ENCODE measurements at places on chromosomes 5 and 9.
A peak's percentile ranks its signal among the peaks of the same experiment; 100 is the strongest.

- DNase-seq = no peak
Measured at GRCh38 chr9:14399756-14400657, 86.1 kb upstream of the NFIB start.

- no peak for DNase-seq
Measured at GRCh38 chr9:105290418-105290817, 46.0 kb downstream of the SLC44A1 start.

- no peak for DNase-seq
Measured at GRCh38 chr9:17225407-17225806, 90.6 kb downstream of the CNTLN start.

DNA sequence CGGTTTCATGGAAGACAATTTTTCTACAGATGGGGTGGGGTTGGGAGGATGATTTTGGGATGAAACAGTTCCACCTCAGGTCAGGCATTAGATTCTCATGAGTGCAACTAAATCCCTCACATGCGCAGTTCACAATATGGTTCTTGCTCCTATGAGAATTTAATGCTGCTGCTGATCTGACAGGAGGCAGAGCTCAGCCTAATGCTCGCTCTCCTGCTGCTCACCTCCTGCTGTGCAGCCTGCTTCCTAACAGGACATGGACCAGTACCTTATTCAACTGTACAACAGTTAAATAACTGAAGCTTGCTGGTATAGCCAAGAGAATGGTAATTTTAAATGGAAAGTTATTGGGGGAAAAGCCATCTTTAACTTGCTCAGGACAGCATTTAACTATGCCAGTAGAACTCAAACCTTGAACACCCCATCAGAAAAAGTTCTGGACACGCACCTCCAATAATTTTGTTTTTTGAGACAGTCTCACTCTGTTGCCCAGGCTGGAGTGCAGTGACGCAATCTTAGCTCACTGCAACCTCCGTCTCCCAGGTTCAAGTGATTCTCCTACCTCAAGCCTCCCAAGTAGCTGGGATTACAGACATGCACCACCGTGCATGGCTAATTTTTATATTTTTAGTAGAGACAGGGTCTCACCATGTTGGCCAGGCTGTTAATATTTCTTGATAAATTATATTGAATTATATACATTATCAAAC lies 27.7 kb downstream of the HMGCR start:
- DNase-seq = no peak

GRCh38 chr9:135134268-135135022 lies 47.0 kb downstream of the OLFM1 start:
- DNase-seq = no peak

DNA sequence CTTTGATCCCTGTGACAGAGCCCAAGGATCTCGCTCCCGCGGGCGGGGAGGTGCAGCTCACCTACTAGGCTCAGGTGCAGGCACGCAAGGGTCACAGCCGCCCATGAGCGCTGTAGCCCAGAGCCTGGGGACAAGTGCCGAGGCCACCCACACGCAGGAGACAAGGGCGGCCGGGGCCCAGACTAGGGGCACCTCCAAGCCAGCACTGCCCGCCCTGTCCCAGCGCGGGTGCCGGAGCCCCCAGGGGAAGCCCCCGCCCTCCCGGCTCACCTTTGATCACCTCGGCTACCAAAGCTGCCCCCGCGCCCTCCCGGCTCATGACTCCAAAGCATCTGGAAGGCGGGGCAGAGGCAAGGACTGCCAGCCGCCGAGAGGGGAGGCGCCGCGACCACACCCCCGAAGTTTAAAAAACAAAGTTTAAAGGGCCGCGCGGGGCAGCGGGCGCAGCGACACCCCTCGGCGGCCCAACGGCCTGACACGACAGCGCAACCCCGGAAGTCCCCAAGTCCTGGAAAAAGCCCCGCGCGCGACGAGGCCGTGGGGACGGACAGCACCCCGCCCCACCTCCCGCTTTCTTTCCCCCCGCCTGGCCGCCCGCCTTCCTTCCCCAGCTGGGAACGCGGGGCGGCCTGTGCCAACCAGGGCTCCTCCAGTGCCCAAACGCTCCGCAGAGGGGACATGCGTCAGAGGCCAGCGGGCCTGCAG lies 53.0 kb downstream of the CDC14B start:
- peak; percentile 59 for DNase-seq

DNA sequence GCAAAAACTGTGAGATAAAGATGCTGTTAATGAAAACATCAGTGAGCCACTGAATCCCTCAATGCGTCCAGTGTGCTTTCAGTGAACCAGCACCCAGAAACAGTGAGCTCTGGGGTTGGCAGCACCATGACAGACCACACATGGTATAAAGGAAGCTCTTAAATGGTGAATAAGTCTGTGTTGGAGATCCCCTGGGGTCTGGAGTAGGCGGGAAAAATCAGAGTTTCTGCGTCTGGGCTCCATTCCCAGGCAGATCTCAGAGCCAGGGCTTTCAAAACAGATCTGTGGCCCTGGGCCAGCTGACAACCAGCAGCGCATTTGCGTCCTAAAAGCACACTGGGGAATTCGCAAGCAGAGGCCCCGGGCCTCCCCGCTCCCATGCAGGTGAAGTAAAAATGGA lies 233.5 kb downstream of the FRMD3 start:
- no peak for DNase-seq

DNA sequence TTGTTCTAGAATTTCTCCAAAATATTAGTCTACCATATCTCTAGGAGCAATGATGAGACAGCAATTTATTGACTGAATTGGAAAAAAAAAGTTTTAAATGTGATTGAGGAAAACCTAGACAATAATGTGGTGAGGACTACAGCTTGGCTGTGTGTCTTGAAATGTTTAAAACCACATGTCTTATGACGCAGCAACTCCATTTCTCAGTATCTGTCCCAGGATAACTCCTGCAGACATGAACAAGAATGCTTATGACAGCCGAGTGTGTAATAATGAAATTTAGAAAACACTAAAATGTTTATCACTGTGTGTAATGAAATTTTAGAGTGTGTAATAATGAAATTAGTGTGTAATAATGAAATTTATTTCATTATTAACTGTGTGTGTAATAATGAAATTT lies 254.1 kb upstream of the DAPK1 start:
- no peak for DNase-seq

Data from stimulated activated CD4-positive, alpha-beta T cell treated with anti-CD3 and anti-CD28 coated beads, Interleukin-1b, Interleukin-23, amount 100 ng/mL, for 24 hours (primary cell).